Activated CD8-positive, alpha-beta T cell treated with anti-CD3 and anti-CD28 coated beads, Interleukin-2, amount 10 ng/mL, durations not matched to agents 7 days and 5 days (primary cell): ENCODE measurements at places on chromosomes 4 and X.

- H3K4me1 ChIP-seq, result no peaks in the 10 kb centered on the region
- H3K36me3 ChIP-seq, result no peaks in the 10 kb centered on the region
- H3K27me3 ChIP-seq, result no peaks in the 10 kb centered on the region
- no peak overlapping the region for H3K4me3 ChIP-seq
Measured at GRCh38 chr4:59570860-59571476, 1629.2 kb upstream of the ADGRL3 start.

DNA sequence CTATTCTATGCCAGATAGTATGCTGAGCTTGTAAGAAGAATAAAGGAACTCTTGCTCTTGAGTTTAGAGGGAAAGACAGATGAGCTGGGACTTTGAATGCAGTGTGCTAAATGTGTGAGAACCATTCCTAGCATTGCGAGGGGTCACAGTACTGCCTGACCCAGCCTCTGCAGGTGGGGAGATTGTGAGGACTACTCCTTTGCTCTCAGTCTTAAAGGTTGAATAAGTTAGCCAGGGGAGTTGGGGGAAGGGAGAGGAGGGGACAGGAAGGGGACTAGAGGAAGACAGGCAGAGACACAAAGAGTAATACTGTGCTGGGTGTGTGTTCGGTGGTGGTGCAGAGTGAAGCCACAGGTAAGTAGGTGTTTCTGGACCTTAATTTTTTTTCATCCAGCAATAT, 41.7 kb downstream of the DCUN1D4 start:
- DNase-seq, result no peak
- H3K27ac ChIP-seq, result no peak overlapping the region
- H3K27me3 ChIP-seq, result no peaks in the 10 kb centered on the region
- H3K4me3 ChIP-seq, result no peak overlapping the region

DNA sequence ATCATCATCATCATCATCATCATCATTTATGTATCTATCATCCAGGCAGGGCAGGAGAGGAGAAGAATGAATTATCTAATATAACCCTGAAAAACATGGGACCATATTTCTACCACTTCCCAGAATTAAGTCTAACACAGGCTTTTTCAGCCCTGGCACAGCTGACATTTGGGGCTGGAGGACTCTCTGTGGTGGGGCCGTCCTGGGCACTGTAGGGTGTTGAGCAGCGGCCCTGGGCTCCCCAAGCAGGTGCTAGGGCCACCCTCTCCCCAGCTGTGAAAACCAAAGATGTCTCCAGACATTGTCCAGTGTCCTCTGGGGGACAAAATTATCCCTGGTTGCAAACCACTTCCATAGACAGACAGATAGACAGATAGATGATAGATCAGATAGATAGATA, 288.4 kb downstream of the CRLF2 start:
- H3K27me3 ChIP-seq, result no peaks in the 10 kb centered on the region
- DNase-seq, result no peak
- no peaks in the 10 kb centered on the region for H3K4me1 ChIP-seq

GRCh38 chr4:109994415-109994827, 81.7 kb downstream of the EGF start:
- no peak overlapping the region for H3K27ac ChIP-seq
- H3K27me3 ChIP-seq, result no peaks in the 10 kb centered on the region
- peaks cover 22% of the 10 kb centered on the region for H3K4me1 ChIP-seq
- DNase-seq, result no peak
- H3K4me3 ChIP-seq, result no peak overlapping the region
- H3K36me3 ChIP-seq, result no peaks in the 10 kb centered on the region

GRCh38 chrX:110004215-110004614, 1.3 kb downstream of the TMEM164 start:
- no peaks in the 10 kb centered on the region for H3K27me3 ChIP-seq
- DNase-seq, result no peak
- H3K27ac ChIP-seq, result no peak overlapping the region
- peaks cover 17% of the 10 kb centered on the region for H3K36me3 ChIP-seq

- H3K27ac ChIP-seq, result no peak overlapping the region
- H3K4me3 ChIP-seq, result no peak overlapping the region
- peaks cover 4% of the 10 kb centered on the region for H3K36me3 ChIP-seq
Measured at GRCh38 chr4:169485791-169486742, 126.3 kb downstream of the NEK1 start.

DNA sequence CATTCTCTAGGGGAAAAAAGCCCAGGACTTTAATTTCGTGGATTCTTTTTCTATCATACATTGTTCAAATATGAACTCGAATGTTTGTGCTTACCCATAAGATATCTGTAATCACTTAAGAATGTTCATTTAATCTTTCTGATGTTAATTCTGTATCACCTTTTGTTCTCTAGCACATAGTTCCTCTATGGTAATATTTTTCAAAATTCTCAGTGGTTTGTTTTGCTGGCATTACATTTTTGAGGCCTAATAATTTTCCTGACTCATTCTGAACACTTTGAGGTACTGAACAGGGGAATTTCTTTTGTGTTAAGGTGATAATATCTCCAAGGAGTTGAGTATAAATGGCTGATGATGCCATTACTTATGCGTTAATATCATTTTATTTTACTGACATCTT, 490.7 kb upstream of the PITX2 start:
- H3K27me3 ChIP-seq, result no peaks in the 10 kb centered on the region
- no peak overlapping the region for H3K27ac ChIP-seq
- no peak for DNase-seq
- H3K36me3 ChIP-seq, result no peaks in the 10 kb centered on the region

- H3K4me3 ChIP-seq, result no peak overlapping the region
- H3K27ac ChIP-seq, result no peak overlapping the region
- peaks cover 20% of the 10 kb centered on the region for H3K4me1 ChIP-seq
- H3K36me3 ChIP-seq, result peaks cover 23% of the 10 kb centered on the region
- DNase-seq, result peak; percentile 56
Measured at GRCh38 chr4:152850377-152850776, 70.6 kb downstream of the ARFIP1 start.

GRCh38 chr4:4418676-4419390, 31.9 kb downstream of the NSG1 start:
- peaks cover 21% of the 10 kb centered on the region for H3K4me1 ChIP-seq
- H3K27ac ChIP-seq, result peak overlapping the region; percentile 67
- H3K27me3 ChIP-seq, result no peaks in the 10 kb centered on the region
- H3K36me3 ChIP-seq, result peaks cover 18% of the 10 kb centered on the region

DNA sequence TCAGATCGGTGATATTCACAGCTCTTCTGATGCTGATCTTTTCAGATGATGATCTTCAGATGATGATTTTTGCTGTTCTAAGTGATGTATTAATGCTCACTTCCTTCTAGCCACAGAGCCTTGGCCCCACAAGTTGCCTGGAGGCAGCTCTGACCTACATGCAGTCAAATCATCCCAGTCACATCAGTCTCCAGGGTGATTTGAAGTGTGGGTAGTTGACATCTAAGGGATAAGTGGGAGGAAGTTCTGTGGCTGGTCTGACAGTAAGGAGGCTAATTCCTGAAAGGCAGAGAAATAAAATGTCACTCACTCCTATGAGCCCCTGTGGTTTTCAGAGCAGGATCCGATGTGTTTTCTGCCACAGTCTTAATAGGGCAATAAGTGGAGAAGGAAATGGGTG, 79.8 kb upstream of the RPL34 start:
- DNase-seq, result no peak
- H3K36me3 ChIP-seq, result peaks cover 12% of the 10 kb centered on the region
- H3K27me3 ChIP-seq, result no peaks in the 10 kb centered on the region
- H3K4me1 ChIP-seq, result peaks cover 26% of the 10 kb centered on the region

DNA sequence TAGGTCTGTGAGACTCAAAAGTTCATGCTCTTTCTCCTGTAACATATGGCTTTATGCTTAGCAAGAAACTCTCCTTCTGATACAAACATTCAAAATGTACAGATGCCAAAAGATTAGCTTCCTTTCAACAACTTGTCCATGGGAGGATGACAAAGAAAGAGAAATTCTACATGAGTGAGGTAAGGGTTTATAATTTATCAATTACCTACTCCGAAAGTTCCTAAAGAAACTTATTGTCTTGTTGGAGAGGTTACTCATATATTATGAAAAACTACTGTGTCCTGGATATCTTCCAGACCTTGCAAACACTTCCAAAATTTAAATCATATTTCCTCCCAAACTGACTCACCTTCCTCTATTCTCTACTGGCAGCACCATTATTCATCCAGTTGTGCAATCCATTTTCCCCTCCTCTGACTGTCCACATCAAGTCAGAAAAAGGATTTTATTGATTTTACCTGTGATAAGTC, 65.1 kb downstream of the ENPEP start:
- no peaks in the 10 kb centered on the region for H3K36me3 ChIP-seq
- DNase-seq, result no peak
- no peaks in the 10 kb centered on the region for H3K4me1 ChIP-seq
- H3K27me3 ChIP-seq, result peaks cover 18% of the 10 kb centered on the region
- no peak overlapping the region for H3K27ac ChIP-seq

- H3K27ac ChIP-seq, result no peak overlapping the region
- peaks cover 5% of the 10 kb centered on the region for H3K36me3 ChIP-seq
- H3K4me1 ChIP-seq, result peaks cover 20% of the 10 kb centered on the region
- no peak for DNase-seq
- peaks cover 63% of the 10 kb centered on the region for H3K27me3 ChIP-seq
- no peak overlapping the region for H3K4me3 ChIP-seq
Measured at GRCh38 chr4:173502282-173502681, 27.7 kb downstream of the HAND2 start.

- H3K27me3 ChIP-seq, result no peaks in the 10 kb centered on the region
- no peaks in the 10 kb centered on the region for H3K4me1 ChIP-seq
- no peak for DNase-seq
- no peak overlapping the region for H3K4me3 ChIP-seq
Measured at GRCh38 chr4:55959655-55960054, 10.9 kb downstream of the CEP135 start.

GRCh38 chr4:130747842-130748241, 1651.9 kb downstream of the C4orf33 start:
- no peak for DNase-seq
- H3K4me3 ChIP-seq, result no peak overlapping the region
- no peaks in the 10 kb centered on the region for H3K4me1 ChIP-seq
- H3K27me3 ChIP-seq, result no peaks in the 10 kb centered on the region

DNA sequence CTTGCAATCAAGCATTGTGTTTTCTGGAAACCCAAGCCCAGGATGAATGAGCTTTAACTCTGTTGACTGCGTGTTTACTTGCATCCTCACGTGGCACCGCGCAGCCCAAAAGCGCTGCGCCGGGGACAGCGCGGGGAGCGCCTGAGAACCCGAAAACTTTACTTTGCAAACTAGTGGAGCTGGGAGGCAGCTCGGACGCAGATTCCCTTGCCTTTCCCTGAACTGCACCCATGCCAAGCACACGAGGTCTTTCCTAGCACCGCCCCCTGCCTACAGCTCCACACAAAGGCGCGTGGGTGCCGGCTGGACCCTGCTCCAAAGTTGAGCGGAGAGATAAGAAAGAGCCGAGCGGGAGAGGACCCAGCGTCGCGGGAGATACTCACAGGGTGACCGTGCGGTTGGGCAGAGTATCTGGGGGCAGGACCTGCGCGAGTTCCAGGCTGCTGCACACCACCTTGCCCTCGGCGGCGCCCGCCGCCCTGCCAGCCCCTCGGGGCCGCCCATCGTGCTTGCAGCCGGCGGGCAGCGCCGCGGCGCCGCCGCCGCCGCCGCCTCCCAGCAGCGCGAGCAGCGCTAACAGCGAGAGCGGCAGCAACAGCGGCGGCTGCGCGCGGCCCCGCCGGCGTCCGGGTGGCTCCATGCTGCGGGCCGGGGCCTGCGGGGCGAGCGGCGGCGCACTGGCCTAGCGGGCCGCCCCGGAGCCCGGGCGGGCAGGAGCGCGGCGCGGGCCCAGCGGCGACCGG, 550 bp downstream of the ADGRA3 start:
- H3K4me3 ChIP-seq, result peak overlapping the region; percentile 96
- H3K36me3 ChIP-seq, result no peaks in the 10 kb centered on the region
- H3K27me3 ChIP-seq, result peaks cover 6% of the 10 kb centered on the region
- DNase-seq, result peak; percentile 39
- peaks cover 19% of the 10 kb centered on the region for H3K4me1 ChIP-seq

GRCh38 chr4:188783606-188784160, 644.4 kb downstream of the TRIML1 start:
- no peaks in the 10 kb centered on the region for H3K36me3 ChIP-seq

DNA sequence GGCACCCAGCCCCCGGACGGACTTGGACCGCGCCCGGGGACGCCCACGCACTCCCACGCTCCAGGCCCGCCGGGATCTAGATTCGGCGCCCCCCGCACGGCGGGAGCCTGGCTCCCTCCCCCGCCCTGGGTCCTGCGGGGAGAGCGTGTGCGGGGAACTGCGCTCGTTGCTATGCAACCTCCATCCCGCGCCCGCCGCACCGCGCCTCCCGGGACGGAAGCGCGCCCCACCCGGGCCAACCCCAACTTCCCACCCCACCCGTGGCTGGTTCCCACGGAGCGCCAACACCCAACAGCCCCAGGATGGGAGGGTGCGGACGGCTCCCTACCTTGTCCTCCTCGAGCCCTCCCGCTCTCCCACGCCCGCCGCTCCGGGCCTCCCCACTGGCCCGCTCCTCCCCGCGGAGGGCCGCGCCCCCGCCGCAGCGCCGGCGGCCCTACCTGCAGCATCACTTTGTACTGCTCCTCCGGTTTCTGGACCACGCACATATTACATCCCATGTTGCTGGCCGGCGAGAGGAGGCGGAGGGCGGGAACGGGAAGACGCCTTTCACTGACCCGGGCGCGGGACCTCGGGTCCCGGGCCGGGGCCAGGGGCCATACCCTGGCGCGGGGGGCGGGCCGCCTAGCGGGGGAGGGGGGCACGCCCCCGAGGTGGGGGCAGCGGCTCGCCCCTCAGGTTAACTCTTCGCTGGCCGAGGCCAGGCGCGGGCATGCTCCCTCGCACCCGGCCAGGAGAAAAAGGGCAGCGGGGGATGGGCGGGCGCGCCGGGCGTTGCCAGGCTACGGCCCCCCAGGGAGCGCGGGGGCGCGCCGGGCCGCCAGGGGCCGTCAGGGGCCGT, at the start of gene PDZD4:
Gene PDZD4 (minus strand): TSS at position 746 of the 841 bp plus-strand sequence. CDS start 246 bp downstream, at position 500.
- H3K36me3 ChIP-seq, result no peaks in the 10 kb centered on the region
- no peak for DNase-seq
- peaks cover 37% of the 10 kb centered on the region for H3K27me3 ChIP-seq
- peaks cover 4% of the 10 kb centered on the region for H3K4me1 ChIP-seq
- no peak within 1 kb of the TSS for H3K27ac ChIP-seq

GRCh38 chrX:153438532-153438931, 7.3 kb downstream of the TREX2 start:
- no peaks in the 10 kb centered on the region for H3K4me1 ChIP-seq
- peak; percentile 25 for DNase-seq
- no peak overlapping the region for H3K4me3 ChIP-seq
- H3K27me3 ChIP-seq, result peaks cover 4% of the 10 kb centered on the region
- H3K27ac ChIP-seq, result no peak overlapping the region

- no peak overlapping the region for H3K27ac ChIP-seq
- H3K4me1 ChIP-seq, result peaks cover 8% of the 10 kb centered on the region
- no peak overlapping the region for H3K4me3 ChIP-seq
- no peak for DNase-seq
- H3K27me3 ChIP-seq, result peaks cover 35% of the 10 kb centered on the region
Measured at GRCh38 chrX:119231936-119232445, 4.1 kb upstream of the PGRMC1 start.

GRCh38 chr4:25970226-25970675, 56.2 kb downstream of the SMIM20 start:
- no peaks in the 10 kb centered on the region for H3K36me3 ChIP-seq
- no peaks in the 10 kb centered on the region for H3K4me1 ChIP-seq
- DNase-seq, result no peak
- H3K4me3 ChIP-seq, result no peak overlapping the region
- H3K27me3 ChIP-seq, result peaks cover 10% of the 10 kb centered on the region
